ENCODE measurements at places on chromosomes 4 and X.

DNA sequence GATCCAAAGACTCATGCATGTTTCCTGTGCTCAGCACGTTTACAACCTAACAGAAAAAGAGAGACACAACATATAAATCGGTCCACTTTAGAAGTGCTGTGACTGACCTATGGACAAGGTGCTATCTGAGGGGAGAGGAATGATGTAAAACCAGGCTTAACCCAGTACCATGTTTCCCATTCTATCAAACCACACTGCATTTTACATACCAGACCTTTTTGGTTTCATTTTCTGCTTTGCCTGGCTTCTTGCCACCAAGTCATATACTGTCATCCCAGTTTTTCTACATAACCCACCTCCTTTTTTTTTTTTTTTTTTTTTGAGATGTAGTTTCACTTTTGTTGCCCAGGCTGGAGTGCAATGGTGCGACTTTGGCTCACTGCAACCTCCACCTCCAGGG lies 82.2 kb downstream of the KLF8 start:
- no peak for DNase-seq

GRCh38 chr4:156981262-156981769 lies 9.7 kb upstream of the PDGFC start:
- no peak for DNase-seq

DNA sequence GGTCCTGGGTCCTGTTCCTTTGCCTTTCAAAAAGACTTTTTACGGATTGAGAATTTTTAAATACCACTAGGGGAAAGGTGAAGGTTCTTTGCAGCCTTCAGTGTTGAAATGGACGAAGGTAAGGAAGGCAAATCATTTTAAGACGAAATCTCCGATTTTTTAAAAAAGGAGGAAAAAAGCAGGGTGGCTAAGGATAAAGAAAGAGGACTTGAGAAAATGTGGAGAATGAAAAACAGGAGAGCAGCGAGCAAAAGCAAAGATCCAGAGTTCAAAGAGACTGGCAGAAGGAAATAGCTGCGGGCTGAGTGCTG lies 314 bp downstream of the EPHA5 start:
- no peak for DNase-seq

- no peak for DNase-seq
Observed at GRCh38 chr4:80161413-80162058, 35.8 kb upstream of the PRDM8 start.

DNA sequence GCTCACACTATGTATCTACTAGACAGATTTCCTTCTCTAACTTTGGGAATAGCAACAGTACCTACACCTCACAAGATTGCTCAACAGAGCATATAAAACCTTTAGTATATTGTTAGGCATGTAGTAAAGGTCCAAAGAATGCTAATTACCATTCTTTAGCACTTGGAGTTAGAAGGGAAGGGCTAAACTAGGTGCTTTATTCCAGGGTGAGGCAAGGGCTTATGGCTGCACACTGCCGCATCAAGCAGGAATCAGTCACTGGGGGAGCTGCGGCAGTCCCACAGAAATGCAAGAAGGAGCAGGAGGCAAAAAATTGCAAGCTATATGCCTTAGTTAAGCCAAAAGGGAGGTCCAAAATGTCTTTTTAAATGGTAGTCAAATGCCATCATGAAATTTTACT lies 162.7 kb downstream of the PPP3CA start:
- no peak for DNase-seq

All from NCI-H1105 treated with DMSO at 0.1 percent for 48 hours (cell line).